Tibial nerve (tissue), 4 donors: ENCODE measurements at places on chromosomes 16 and 17.

DNA sequence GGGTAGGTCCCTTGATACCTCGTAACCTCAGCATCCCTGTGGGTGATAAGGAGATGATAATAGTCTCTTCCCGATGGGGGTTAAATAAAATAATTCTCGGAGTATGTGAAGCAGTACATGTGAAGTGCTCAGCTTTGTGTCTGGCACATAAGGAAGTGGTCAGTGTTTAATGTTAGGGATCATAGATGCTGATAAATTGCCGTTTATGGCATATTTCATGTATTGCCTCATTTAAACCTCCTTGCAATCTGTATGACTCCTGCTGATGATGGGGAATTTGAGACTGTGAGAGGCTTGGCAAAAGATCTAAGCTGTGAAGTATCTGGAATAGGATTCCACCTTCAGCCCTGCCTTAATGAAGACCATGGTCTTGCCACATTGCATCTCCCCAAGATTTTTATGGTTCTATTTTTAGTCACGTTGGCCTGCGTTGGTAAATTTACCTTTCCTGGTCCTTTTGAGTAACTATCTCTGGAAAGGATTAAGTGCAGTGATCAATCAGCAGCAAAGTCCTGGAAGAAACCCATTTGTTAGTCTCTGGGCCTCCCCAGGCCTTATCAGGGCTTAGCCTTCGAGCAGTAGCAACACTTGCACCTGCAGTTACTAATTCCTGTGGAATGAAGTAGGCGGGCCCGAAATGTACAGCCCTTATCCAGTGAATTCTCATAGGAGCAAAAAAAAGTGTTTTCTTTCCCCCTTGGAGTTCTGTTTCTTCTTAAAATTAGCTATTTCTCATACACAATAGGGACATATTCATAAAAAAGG lies 144.9 kb downstream of the WWOX start:
- peaks cover 19% of the 10 kb centered on the region for H3K4me1 ChIP-seq
- no peak overlapping the region for H3K4me3 ChIP-seq
- no peaks in the 10 kb centered on the region for H3K27me3 ChIP-seq
- H3K27ac ChIP-seq: no peak overlapping the region
- H3K36me3 ChIP-seq: no peaks in the 10 kb centered on the region

DNA sequence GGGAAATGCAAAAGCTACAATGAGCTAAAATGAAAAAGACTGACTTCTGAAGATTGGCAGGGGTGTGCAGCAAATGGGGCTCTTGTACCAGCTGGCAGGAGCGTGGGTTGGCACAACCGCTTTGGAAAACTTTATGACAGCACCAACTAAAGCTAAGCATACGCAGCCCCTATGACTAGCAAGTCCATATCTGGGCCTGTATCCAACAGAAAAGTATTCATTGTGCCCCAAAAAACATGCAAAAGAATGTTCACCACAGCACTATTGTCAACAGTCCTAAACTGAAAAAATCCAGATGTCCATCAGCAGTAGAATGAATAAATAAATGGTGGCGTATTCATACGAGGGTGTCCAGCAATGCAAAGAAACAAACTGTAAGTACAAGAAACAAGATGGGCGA lies 22.6 kb upstream of the ITGA3 start:
- H3K4me1 ChIP-seq: peaks cover 9% of the 10 kb centered on the region
- H3K27ac ChIP-seq: no peak overlapping the region
- DNase-seq: no peak
- H3K4me3 ChIP-seq: no peak overlapping the region

GRCh38 chr17:43402567-43402966 lies 3.8 kb downstream of the ARL4D start:
- no peak for DNase-seq
- peak overlapping the region; percentile 76 for H3K27ac ChIP-seq
- H3K27me3 ChIP-seq: no peaks in the 10 kb centered on the region
- H3K36me3 ChIP-seq: no peaks in the 10 kb centered on the region
- no peak overlapping the region for H3K4me3 ChIP-seq

GRCh38 chr17:51006601-51007000 lies 114.1 kb downstream of the SPAG9 start:
- no peak overlapping the region for H3K4me3 ChIP-seq
- H3K36me3 ChIP-seq: no peaks in the 10 kb centered on the region
- no peak for DNase-seq
- H3K4me1 ChIP-seq: peaks cover 23% of the 10 kb centered on the region
- no peaks in the 10 kb centered on the region for H3K27me3 ChIP-seq

GRCh38 chr17:9021992-9022572 lies 772 bp downstream of the NTN1 start:
- peak overlapping the region; percentile 71 for H3K4me3 ChIP-seq
- H3K27me3 ChIP-seq: peaks cover 43% of the 10 kb centered on the region

DNA sequence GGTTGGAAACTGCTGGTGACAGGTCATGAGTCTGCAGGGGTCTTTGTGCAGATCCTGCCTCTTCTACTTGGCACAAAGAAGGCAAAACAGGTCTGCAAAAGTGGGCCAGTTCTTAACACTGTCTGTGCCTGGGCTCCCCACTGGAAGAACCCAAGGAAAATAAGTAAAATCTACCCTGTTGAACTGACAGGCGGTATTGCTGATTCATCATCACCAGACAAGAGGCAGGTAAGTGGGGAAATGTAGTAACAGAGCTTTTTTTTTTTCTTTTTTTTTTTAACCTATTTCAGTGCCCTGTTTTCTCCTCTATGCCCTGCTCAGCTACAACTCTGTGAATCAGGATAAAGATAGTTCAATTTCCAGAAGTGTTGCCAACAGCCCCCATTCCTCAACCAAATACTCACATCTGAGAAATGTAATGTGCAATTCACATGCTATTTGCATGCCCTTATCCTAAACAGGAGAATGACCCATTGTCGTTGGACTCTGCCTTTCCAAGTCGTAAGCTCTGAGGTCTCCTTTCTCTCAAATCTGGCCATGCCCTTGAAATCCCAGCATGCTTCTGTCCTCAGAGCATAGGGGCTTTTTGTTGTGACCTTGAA lies 237.0 kb downstream of the SOX9 start:
- no peak overlapping the region for H3K27ac ChIP-seq
- H3K27me3 ChIP-seq: no peaks in the 10 kb centered on the region
- H3K36me3 ChIP-seq: no peaks in the 10 kb centered on the region
- DNase-seq: no peak
- H3K4me3 ChIP-seq: no peak overlapping the region
- H3K4me1 ChIP-seq: peaks cover 1% of the 10 kb centered on the region

- H3K4me3 ChIP-seq: peak overlapping the region; percentile 42
- H3K4me1 ChIP-seq: peaks cover 16% of the 10 kb centered on the region
- no peak for DNase-seq
Observed at GRCh38 chr17:43125967-43126910, 1.1 kb upstream of the BRCA1 start.

DNA sequence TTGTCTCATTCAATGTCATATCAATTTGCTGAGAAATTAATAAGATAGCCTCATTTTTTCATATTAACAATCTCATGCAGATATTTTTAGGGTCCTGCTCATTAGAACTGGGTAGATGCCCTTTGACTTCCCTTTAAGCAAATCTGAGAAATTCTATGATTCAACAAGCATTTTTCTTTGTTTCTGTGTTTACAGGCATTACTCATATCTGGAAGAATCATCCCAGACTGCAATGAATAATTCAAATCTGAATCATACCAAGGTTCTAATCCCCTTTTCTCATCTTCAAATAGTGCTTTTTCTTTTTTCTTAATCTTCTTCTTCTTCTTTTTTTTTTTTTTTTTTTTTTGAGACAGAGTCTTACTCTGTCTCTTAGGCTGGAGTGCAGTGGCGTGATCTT lies 69.2 kb upstream of the KIFC3 start:
- no peak for DNase-seq
- H3K27ac ChIP-seq: no peak overlapping the region
- no peaks in the 10 kb centered on the region for H3K27me3 ChIP-seq
- H3K4me3 ChIP-seq: no peak overlapping the region

- no peaks in the 10 kb centered on the region for H3K4me1 ChIP-seq
- no peak overlapping the region for H3K27ac ChIP-seq
- no peak for DNase-seq
- no peak overlapping the region for H3K4me3 ChIP-seq
- no peaks in the 10 kb centered on the region for H3K27me3 ChIP-seq
- no peaks in the 10 kb centered on the region for H3K36me3 ChIP-seq
Observed at GRCh38 chr16:57873218-57873617, 70.9 kb upstream of the KIFC3 start.

GRCh38 chr16:51939378-51939871 lies 607.5 kb downstream of the TOX3 start:
- H3K36me3 ChIP-seq: no peaks in the 10 kb centered on the region
- no peaks in the 10 kb centered on the region for H3K4me1 ChIP-seq
- H3K27me3 ChIP-seq: no peaks in the 10 kb centered on the region
- H3K4me3 ChIP-seq: no peak overlapping the region
- DNase-seq: no peak

- no peaks in the 10 kb centered on the region for H3K36me3 ChIP-seq
- H3K27me3 ChIP-seq: no peaks in the 10 kb centered on the region
- no peaks in the 10 kb centered on the region for H3K4me1 ChIP-seq
Observed at GRCh38 chr16:24700549-24701392, 28.7 kb upstream of the TNRC6A start.

DNA sequence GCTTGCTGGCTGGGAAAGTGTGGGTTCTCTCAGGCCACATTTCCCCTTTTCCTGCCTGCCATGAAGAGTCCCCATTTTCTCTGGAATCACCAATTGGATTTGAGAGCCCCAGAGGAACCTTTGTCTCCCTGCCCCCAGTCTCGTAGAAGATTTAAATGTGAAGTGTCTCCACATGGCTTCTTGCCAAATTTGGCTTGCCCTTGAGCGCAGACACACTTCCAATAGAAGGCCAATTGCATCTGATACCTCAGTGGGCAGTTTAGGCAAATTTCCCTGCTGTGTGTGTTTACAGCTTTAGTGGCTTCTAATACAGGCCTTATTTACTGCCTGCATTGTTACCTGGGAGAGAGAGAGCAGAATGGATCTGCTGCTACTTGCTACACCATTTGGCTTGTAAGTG lies 29.7 kb downstream of the CDK5R1 start:
- H3K27ac ChIP-seq: no peak overlapping the region
- H3K4me3 ChIP-seq: no peak overlapping the region
- DNase-seq: no peak

GRCh38 chr17:77645072-77646045 lies 313.1 kb upstream of the TNRC6C start:
- H3K27me3 ChIP-seq: peaks cover 6% of the 10 kb centered on the region
- H3K4me1 ChIP-seq: peaks cover 6% of the 10 kb centered on the region
- no peaks in the 10 kb centered on the region for H3K36me3 ChIP-seq
- DNase-seq: no peak
- no peak overlapping the region for H3K27ac ChIP-seq

- no peak overlapping the region for H3K27ac ChIP-seq
- H3K4me1 ChIP-seq: no peaks in the 10 kb centered on the region
- H3K36me3 ChIP-seq: peaks cover 93% of the 10 kb centered on the region
- no peak for DNase-seq
Observed at GRCh38 chr17:1548032-1548431, 14.6 kb downstream of the PITPNA start.

GRCh38 chr16:66026211-66026610 lies 340.3 kb upstream of the CDH5 start:
- H3K27ac ChIP-seq: no peak overlapping the region
- H3K27me3 ChIP-seq: no peaks in the 10 kb centered on the region
- DNase-seq: no peak
- no peak overlapping the region for H3K4me3 ChIP-seq

GRCh38 chr16:2498531-2499253 lies 15.1 kb upstream of the ATP6V0C start:
- H3K36me3 ChIP-seq: no peaks in the 10 kb centered on the region
- H3K27me3 ChIP-seq: no peaks in the 10 kb centered on the region
- peaks cover 15% of the 10 kb centered on the region for H3K4me1 ChIP-seq
- DNase-seq: no peak

DNA sequence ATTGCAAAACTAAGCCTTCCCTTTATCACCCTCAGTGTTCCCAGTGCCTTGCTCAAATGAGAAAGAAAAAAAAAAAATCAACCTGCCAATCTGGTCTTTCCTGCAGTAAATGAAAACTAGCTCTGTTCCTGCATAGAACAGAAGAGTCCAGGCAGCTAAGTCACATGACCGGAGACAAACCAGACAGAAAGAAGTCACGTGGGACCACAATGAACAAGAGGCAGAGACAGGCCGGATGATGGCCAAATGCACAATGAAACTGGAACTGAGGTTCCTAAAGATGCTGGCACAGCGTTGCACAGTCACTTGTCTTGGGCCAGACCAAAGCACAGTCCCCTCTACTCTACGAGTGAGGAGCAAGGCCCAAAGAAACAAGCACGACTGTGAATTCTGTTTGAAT lies 172.5 kb downstream of the GRIN2A start:
- DNase-seq: no peak

DNA sequence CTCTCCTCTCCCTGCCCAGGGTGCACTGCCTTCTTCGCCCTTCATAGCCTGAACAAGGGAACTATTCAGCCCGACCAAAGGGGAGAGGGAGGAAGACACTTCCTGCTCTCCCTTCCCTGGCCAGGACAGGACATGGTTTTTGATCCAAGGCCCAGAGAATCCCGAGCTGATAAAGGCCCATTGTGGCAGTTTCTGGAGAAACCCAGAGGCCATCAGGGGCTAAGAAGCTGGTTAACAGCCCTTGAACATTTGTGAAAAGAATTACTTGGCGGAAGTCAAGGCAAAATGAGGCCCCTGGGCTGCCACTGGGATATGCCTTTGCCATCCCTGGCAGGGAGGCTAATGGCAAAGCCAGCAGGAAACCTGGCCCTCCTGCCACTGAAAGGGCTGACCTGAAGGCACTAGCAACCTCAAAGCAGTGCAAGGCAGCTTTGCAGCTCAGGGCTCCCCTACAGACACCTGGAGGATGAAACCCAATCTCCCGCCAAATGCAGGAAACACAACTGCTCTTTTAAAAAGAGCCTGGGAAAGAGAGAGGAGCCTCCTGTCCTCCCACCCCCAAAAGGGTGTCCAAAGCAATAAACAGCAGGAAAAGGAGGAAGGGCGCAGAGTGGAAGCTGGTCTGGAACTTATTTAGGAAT lies 12.6 kb downstream of the PHB1 start:
- H3K36me3 ChIP-seq: peaks cover 44% of the 10 kb centered on the region
- H3K27me3 ChIP-seq: no peaks in the 10 kb centered on the region
- H3K27ac ChIP-seq: peak overlapping the region; percentile 42
- DNase-seq: no peak

- H3K4me3 ChIP-seq: no peak overlapping the region
- H3K27me3 ChIP-seq: no peaks in the 10 kb centered on the region
- no peaks in the 10 kb centered on the region for H3K4me1 ChIP-seq
- no peak overlapping the region for H3K27ac ChIP-seq
- DNase-seq: no peak
- H3K36me3 ChIP-seq: no peaks in the 10 kb centered on the region
Observed at GRCh38 chr17:77264617-77265230, 124.0 kb downstream of the SEC14L1 start.
